Activated CD4-positive, alpha-beta T cell treated with anti-CD3 and anti-CD28 coated beads for 1 hour (primary cell): ENCODE measurements at places on chromosomes 3 and 15.

DNA sequence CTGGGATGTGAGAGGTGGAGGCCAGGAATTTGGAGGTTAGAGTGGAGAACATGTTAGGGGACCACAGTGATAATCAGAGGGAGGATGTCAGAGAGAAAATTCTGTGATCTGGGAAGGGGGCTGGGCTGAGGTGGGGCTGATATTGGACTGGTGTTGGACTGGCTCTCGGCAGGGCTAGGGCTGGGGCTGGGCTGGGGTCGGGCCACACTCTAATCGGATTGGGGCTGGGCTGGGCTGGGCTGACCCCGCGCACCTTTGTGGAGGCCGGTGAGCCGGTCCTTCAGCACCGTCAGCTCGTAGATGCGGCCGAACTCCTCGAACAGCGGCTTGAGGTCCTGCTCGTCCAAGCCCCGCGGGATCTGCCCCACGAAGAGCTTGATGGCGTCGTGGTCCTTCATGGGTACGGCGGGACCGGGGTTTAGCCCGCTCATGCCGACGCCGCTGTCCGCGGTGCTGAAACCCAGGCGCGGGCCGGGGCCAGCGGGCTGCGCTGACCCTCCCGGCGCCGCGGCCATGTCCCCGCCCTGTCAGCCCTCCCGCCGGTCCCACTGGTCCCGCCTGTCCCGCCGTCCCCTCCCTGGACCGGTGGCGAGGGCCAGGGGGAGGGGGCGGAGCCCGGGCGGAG is 485 bp downstream of the CELF6 start:
- DNase-seq: peak; percentile 9

DNA sequence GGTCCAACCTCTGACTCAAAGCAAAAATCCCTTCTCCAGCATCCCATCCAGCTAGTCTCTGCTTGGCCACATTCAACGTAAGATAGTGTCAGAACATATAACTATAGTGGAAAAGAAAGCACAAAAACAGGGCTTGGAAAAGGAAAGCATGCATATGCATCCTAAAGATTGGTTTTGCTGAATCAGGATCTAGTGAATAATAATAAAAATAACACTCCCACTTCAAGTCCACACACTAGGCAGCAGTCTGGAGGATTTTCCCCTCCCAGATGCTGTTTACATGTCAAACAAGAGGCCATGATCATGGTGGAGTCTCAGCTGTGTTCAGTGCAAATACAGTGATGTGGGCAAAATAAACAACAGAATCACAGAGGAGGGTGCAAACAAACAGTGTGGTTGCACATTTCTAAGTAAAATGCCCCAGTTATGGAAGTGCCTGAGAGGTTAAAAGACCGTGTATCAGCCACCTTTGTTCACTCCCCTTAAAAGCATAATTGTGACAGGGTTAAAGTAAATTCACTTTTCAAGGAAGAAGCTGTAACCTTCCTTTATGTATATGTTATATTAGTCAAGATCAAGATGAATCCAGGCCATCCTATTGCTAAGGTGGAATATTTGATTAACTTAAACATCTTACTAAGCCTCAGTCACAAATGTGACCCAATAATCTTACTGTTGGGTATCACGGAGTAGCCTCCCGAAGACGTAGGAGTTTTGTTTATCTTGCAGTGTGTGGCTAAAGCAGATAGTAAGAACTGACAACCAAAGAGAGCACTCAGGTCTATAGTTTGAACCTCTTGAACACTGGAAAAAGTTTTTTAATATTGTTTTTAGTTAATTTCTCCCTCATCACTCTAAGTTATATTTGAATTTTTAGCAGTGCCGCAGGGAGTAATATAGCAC is 424.5 kb downstream of the SOX2 start:
- no peak for DNase-seq

DNA sequence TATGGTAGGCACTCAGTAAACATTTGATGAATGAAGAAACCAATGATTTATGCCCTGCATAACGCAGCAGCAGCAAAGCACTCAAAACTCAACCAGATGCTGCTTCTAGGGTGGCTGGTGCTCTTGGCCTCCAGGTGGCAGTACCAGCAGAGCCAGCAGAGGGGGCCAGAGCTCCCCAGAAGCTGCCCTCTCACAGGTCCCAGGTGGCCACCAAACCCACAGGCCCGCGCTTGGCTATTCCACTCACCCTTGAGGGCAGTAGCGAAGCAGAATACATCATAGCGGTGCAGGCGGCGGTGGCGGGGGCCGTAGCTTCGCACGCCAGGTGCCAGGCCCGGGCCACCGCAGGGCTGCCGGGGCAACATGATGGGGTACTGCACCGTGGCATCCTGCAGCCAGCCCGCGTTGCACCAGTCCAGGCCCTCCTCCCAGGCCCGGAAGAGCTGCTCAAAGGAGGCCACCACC is 16.6 kb downstream of the HAPLN3 start:
- no peak for DNase-seq

DNA sequence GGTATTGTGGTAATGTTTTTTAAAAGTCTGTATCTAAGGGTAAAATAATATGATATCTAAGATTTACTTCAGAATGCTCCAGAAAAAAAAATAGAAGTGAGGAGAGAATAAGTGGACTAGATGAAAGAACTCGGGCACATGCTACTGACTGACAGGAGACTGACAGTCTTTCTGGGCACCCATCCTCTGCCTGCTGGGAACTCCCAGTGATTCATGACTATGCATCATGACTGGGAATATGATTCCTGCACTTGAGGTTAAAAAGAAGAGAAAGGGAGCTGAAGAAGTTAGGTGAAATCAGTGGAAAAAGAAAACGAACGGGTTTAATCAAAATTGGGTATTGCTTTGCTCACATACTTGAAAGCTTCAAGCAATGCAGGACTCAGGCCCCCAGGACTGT is 35.7 kb upstream of the SPSB4 start:
- DNase-seq: no peak

DNA sequence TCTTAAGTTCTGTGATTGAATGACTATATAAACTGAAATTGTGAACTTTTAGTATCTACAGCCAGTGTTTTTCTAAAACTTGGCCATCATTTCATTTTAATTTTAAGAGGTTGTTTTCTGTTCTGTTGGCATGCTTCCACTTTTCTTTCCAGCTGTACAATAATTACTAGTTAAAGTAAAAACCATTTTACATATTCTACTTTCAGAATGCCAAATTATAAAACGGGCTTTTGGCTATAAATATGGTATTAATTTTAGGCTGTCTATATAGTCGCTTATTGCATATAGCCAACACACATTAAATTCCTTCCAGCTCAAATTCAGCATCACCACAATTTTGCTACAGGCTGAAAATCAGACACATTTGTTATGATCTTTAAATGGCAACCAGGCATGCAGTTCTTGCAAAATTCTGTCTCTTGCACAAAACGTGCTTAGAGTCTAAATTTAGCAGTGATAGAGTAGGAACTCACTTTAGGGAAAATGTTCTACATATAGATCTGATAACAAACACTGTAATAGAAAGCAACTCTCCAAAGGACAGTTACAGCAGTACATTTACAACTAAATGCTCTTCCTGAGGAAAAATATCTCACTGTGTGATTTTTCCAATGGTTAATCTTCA is 81.1 kb downstream of the BTD start:
- no peak for DNase-seq

- DNase-seq: no peak
These were observed 188.3 kb downstream of the IL5RA start for GRCh38 chr3:2921903-2922302.

DNA sequence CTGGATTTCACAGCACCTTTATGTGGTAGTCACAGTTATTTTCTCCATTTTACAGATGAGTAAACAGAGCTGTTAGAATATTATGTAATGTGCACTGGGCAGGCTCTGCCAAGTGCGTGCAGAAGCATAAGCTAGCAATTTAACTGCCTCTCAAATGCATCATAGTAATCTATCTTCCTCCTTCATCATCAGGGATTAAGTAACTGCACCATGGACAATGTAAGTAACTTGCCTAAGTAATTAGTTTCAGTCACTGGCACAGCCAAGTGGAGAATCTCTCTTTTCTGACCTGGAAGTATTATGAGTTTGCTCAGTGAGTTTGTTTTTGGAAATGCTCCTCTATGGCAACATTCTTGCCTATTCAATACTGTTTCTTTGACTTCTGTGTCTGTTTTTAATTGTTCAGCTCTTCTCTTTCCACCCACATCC is 260.5 kb downstream of the PTPRG start:
- no peak for DNase-seq

DNA sequence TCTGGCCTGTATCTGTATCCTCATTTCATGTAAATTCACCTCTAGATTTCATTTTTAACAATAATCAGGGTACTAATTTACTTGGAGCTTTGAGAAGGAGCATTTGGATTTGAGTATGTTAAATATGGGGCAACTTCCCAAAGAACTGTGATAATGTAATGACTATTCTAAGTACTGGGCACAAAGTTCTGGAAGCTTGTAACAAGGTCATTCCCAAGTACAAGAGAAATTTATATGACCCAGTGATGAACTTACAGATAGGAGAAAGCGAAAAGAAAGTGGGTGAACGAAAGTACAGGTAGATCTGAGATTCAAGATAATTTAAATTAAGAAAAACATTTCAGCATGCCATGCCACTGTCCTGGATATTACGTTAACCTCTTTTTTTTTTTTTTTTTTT is 93.8 kb downstream of the MYO5A start:
- DNase-seq: no peak

GRCh38 chr3:39281533-39281932 is 1.7 kb upstream of the CX3CR1 start:
- no peak for DNase-seq

DNA sequence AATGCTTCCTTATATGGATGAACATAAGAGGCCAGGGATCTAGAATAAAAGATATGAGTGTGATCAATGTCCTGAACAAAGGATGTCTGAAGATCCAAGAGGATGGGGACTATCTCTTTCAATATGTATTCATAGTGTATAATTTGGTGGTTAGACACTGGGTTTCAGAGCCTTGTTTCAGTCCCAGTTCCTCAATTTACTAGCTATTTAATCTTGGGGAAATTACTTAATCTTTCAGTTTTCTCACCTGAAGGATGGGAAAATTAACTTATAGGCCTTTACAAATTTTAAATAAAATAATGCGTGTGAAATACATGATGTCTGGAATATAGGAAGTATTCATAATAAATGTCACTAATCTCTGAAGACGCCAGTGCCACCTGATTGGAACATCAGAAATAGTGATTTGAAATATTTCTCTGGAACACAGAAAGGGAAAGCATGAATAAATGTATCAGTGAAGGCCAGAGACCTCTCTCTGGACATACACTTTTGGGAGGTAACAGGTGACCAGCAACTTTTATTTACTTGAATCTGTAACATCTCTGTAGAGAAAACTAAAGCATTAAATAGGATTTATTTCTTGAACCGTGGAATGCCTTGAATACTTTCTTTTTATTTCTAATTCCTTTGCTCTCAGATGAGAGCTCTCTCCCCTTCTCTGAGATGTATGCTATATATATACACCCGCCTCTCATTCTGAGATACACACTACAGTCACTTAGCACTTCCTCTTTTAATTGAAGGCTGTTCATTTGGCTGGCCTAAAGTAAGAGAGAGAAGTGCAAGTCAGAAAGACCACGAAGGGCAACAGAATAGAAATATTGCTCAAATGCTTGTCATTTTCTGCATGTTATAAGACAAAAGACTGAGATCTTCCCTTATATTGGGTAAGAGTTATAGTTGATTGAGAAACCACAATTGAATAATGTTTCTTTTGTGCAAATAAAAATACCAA is 407.1 kb downstream of the LSAMP start:
- DNase-seq: no peak

- no peak for DNase-seq
These were observed 17.5 kb upstream of the POC1A start for GRCh38 chr3:52171514-52172261.

GRCh38 chr3:169344465-169344864 is 319.0 kb downstream of the MECOM start:
- DNase-seq: no peak

DNA sequence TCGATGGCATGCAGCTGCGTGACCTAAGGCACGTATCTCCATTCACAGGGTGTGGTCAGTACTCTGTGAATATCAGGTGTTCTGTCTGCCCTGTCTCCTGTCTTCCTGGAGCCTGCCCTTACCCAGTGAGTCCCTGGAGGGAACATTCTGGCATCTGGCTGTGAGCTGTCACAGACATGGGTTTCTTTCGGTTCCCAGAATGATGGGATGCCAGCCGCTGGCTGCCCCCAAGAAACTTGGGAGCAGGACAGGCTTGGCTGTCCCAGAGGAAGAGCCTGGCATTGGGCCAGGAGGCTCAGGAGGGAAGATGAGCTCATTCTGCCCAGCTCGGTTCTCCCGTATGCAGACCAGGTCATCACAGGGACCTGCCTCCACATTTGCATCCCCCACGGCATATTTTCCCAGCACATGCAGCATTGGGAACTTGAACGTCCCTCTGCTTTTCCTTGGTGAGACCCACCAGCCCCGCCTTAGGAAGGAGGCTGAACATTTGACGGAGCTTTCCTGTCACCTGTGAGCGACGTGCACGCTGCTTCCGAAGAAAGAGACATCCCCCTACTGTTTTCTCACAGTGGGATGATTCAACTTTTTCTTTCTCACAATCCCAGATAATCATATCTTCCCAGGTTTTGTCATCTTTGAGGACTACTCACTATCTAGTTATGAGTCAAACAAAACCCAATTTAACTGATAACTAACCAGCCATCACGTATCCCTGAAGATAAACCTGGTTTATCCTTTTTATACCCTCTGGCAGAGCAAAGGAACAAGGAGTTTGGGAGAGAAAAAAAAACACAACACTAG is 22.0 kb upstream of the PGPEP1L start:
- no peak for DNase-seq

GRCh38 chr15:46709460-46710083 is 1007.7 kb upstream of the SEMA6D start:
- DNase-seq: no peak

GRCh38 chr3:37347941-37348340 is 173.6 kb upstream of the LRRFIP2 start:
- no peak for DNase-seq

DNA sequence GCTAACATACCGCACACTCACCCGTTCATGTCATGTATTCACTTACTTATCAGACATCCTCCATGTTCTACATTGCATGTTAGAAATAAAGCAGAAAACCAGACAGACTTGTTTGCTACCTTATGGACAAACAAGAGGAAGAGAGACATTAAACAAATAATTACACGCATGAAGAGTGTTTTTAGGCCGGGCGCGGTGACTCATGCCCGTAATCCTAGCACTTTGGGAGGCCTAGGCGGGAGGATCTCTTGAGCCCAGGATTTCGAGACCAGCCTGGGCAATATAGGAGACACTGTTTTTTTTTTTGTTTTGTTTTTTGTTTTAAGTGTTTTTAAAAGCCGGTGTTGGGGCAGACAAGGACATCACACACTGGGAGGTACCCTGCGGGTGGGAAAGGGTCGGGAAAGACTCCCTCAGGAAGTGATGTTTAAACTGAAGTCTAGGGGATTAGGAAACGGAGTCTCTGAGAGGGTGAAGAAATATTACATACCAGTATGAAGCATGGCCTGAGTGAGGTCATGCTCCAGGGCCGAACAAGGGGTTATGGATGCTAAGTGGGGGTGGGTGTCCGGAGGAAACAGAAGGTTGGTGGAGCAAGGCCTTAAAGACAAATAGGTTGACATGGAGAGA is 2.1 kb upstream of the USP3 start:
- DNase-seq: no peak

- DNase-seq: no peak
These were observed 109.2 kb downstream of the CPNE4 start for GRCh38 chr3:131925571-131925970.
